Right lobe of liver (tissue), 6 donors: ENCODE measurements at places on chromosomes 4 and X. TPM values are rescaled to one million over a fixed set of nuclear protein-coding genes. Genes with fewer than 3 reads are reported as not detected.

The CABS1 gene
- not detected for total RNA-seq

DNA sequence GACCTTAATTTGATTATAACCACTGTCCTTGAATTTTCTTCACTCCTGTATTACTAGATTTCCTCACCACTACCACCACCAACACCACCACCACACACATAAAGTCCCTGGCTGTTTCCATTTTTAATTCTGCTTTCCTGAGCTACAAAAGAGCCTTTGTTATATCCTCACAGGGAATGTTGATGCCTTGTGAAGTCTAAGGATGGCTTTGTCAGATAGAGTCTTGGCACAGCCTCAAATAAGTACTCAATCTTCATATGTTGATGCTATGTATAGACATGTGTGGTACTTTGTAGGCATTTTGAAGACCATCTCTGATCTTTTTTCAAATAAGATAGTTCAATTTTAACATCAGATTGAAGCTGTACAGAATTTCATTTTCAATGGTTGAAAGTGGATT lies 1016.7 kb upstream of the LCORL start:
- DNase-seq: no peak

The CLTRN gene
- 10.1 TPM for total RNA-seq

DNA sequence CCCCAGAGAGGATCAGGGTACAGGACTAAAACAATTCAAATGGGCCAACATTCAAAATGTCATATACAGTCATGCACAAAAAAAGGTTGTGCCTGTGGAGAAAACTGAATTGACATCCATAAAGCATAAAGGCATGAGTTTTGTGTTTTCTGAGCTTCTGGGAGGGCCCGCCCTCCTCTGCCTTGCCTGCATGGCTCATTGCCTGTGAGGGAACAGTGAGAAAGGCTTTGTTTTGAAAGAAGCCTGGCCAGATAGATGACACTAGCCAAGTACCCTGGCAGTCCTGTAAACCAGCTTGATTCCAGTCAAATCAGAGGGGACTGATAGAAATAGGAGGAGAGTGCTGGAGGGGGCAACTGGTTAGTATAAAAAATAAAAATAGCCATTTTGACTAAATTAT lies 194.3 kb downstream of the KIT start:
- no peak for DNase-seq

The MAGEA1 gene
- not detected for total RNA-seq

GRCh38 chrX:48999030-48999429 lies 3.0 kb downstream of the GRIPAP1 start:
- no peak for DNase-seq

DNA sequence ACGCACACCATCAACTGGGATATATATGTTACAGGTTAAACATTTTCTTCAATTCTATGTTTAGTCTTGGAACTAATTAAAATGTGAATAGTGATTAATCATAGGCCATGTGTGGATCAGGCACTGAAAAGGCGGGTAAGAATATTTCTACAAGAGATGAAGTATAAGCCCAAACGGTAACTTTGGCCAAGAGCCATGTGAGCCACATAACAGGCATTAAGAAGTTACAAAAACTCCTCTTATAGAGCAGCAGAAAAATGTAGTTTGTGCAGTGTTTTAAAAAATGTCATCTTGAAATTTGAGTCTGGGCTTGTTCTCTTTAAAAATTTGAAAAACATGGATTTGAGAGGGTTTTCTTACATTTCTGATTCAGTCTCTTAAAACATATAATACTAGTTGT lies 521.8 kb upstream of the DIPK2B start:
- DNase-seq: no peak

- no peak for DNase-seq
Observed at GRCh38 chrX:12794654-12795053, 3.4 kb downstream of the PRPS2 start.

DNA sequence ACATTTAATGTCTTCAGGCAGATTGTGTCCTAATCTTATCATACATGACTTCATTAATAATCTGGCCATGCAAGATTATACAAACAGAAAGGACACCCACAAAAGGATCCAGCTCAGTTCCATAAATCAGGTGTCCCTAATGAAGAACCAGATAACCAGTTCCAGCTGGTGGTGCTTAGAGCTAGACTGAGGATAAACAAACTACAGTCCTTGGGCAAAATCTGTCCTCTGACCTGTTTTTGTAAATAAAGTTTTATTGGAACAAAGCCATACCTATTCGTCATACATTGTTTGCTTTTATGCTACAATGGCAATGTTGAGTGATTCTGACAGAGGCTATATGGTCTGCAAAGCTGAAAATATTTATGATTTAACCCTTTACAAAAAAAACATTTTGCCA lies 199.5 kb downstream of the MID1IP1 start:
- no peak for DNase-seq

DNA sequence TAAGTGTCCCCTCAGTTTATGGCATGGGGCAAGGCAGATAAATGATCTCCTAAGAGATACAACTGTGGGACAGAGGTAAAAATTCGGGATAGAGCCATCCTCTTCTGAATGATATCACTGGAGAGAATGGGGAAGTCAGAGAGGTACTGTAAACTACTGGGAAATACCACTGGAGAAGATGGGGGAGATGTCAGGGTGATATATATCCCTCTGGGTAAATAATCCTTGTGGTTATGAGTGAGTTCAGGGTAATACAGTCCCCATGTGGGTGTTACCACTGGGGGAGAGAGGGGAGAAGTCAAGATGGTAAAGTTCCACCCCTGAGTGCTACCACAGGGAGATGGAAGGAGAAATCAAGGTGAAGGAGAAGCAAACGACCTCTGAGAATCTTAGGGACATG lies 63.9 kb upstream of the ZNF81 start:
- no peak for DNase-seq

- no peak for DNase-seq
Observed at GRCh38 chrX:70201732-70202131, 24.4 kb downstream of the DGAT2L6 start.

- no peak for DNase-seq
Observed at GRCh38 chrX:42102586-42103282, 179.4 kb upstream of the CASK start.

The IL2RG gene
- total RNA-seq: 0.64 TPM

The HS6ST2 gene
- total RNA-seq: not detected

GRCh38 chr4:90888571-90888970 lies 761.4 kb downstream of the CCSER1 start:
- no peak for DNase-seq

GRCh38 chr4:115234405-115235093 lies 121.1 kb upstream of the NDST4 start:
- DNase-seq: no peak

The ODAPH gene
- not detected for total RNA-seq

GRCh38 chrX:145729635-145730034 lies 88.0 kb upstream of the SLITRK2 start:
- no peak for DNase-seq

GRCh38 chr4:86720508-86721068 lies 126.5 kb downstream of the PTPN13 start:
- DNase-seq: no peak

DNA sequence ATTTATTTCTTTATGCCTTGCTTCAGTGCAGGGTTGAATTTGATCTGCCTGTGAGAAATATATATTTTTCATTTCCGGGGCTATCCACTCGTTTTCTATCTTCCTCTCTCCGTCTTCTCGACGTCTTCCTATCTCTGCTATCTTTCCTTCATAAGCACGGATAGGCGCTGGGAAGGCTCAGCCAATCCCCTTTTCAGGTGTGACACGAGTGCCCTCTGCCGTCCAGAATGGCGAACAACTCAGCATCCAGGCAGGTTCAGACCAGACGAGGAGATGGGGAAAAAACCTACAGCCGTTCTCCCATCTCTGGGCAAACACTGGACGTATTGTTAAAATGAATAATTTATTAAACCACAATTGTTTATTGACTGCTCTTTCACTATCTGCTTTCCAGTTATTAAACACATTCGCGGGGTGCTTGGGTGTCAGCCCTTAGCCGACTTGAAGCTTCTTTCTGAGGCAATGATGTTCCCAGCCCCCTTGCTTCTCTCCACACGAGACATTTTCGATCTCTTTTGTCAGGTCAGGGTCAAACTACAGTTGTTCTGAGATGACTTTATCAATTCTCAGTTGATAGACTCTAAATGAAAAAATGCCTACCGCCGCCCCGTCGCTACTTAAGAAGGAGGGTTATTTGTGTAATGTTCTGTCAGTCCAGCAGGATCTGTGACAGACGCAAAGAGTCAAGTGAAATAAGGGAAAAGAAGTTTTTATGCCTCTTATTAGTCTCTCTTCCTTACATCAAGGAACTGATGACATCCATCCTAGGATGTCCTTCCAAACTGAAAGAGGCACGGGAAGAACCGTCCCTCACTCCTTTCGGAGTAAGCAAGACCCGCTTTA lies 96.3 kb upstream of the NOCT start:
- DNase-seq: peak; percentile 60

DNA sequence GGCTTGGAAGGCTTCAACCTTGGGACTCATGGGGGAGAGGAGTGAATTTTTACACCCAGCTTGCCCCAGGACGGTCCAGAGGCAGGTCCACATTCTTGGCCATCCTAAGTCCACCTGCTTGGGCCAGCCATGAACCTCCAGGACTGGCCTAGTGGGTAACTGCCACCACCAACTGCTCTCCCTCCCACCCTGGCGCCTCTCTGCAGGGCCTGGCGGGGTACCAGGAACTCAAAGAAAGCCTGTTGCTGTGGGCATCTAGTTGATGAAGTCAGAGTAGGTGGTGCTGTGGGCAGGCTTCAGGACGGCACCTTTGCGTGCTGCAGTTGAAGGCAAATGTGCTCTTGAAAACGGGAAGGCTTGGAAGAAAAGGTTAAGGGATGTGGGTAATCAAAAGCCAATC lies 12.0 kb downstream of the BCOR start:
- DNase-seq: peak; percentile 58

- no peak for DNase-seq
Observed at GRCh38 chr4:3829956-3830773, 64.0 kb downstream of the ADRA2C start.

DNA sequence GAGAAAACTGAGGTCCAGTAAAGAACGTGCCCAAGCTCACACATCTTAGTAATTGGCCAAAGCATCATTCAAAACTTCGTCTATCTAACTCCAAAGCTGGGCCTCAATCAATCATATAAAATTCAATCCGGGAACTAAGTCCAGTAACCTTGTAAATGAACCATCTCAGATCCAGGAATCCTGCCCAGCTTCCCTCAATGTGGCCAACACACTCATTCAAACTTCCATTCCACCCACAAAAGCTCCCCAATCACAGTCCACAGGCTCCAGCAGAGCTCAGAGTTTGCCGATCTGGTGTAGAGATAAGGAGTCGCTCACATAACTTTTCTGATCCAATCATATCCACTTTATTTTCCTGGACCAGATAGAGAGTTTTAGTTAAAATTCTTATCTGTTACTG lies 144.8 kb downstream of the SPATA18 start:
- no peak for DNase-seq

GRCh38 chr4:172871381-172871780 lies 297.2 kb upstream of the GALNT7 start:
- no peak for DNase-seq

DNA sequence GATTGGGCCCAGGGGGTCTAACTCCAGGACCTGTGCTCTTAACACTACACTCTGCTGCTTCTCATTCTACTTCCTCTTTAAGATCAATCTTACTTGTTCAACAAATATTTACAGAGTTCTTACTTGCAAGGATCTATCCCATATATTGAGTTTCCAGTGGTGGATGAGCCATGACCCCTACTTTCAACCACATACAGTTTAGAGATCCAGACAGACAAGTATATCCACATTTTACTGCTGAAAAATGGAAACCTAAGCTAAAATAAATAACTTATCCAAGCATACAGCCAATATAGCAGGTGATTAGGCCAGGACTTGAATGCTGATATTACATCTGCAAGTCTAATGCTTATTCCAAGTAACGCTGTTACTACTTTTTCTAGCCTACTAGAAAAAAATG lies 18.7 kb downstream of the TMEM150C start:
- no peak for DNase-seq

GRCh38 chrX:120457766-120458180 lies 11.3 kb downstream of the LAMP2 start:
- DNase-seq: no peak

- no peak for DNase-seq
Observed at GRCh38 chr4:123408471-123409084, 12.0 kb downstream of the SPRY1 start.

DNA sequence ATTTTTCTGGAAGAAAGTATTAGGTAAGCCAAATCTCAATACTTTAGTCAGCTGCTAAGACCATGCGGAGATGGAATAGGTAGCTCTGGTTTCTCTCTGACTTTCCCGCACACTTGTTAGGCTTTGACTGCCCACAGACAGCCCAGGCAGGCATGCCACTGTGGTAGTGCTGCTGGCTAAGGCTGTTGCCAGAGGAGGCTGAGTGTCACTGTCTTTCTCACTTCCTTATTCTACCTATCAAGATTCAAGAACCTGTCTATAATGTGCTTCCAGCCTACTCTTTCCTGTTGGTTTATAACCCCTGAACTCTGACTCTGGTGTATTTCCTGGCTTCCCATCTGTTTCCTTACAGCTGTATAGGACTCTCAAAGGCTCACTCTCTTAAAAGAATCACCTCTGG lies 81.8 kb upstream of the TRPC5 start:
- DNase-seq: no peak

GRCh38 chrX:150456941-150457340 lies 93.8 kb downstream of the MAMLD1 start:
- DNase-seq: no peak

The IL2 gene
- not detected for total RNA-seq

DNA sequence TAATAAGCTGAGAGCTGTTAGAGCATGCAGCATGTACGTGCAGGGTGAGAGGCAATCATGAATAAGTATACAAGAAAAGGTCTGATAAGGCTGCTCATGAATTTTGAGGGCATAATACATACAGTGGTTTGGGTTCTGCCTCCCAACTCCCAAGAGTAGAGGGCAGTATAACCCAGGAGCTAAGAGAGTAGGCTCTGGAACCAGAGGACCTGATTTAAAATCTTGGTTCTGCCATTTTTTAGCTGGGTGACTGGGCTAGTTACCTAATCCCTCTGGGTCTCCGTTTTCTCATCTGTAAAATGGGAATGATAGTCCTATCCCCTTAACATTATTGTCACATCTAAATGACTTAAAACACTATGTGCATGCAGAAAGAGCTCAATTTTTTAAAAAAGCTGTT lies 85.3 kb downstream of the LNX1 start:
- no peak for DNase-seq

DNA sequence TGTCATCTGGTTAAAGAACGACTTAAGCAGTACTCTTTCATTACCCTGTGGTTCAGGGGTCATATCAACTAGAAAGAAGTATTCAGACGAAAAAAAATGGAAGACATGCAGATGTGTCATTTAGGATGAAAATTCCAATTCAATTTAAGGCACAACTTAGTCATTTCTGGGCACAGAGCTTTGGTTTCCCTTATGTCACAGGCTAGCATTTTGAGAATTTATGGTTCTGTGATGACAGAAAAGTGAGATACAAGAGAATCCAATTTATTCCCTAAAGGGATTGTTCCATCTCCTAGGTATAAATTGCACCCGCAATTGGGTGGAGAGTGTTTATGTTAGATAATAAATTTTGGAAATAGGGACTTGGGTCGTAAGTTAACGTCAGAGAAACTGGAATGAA lies 306.6 kb downstream of the STK32B start:
- no peak for DNase-seq

The TASL gene
- total RNA-seq: 0.35 TPM

The GAGE13 gene
- not detected for total RNA-seq

The CLNK gene
- total RNA-seq: not detected

The GAGE12E gene
- total RNA-seq: not detected
